ENCODE measurements at places on chromosomes 7 and 10. TPM values are rescaled to one million over a fixed set of nuclear protein-coding genes. Genes with fewer than 3 reads are reported as not detected.

- no peak for DNase-seq
Observed at GRCh38 chr10:4691776-4692175, 134.2 kb upstream of the AKR1E2 start.

GRCh38 chr10:123761038-123761428, 94.9 kb downstream of the GPR26 start:
- no peak for DNase-seq

GRCh38 chr10:3787816-3788215, 2.8 kb upstream of the KLF6 start:
- DNase-seq: no peak

- DNase-seq: no peak
Observed at GRCh38 chr10:44755481-44755880, 155.7 kb upstream of the TMEM72 start.

DNA sequence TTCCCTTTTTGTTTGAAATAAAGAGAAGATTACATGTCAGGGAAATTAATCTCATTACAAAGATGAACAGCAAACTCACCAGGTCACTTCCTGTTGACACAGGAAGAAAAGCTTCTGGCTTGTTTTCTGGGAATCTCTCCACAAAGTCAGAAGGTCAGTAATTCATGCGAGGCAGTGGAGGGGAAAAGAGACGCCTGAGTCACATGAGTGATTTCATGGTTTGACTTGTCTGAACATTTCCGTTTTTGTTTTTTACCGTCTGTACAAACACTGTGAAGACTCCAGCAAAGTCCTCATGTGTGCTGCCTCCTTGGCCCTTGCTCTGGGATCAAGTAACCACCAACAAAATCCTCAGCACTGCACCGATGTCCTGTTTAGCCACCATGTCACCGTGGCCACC, 2.5 kb upstream of the HABP2 start:
- no peak for DNase-seq

DNA sequence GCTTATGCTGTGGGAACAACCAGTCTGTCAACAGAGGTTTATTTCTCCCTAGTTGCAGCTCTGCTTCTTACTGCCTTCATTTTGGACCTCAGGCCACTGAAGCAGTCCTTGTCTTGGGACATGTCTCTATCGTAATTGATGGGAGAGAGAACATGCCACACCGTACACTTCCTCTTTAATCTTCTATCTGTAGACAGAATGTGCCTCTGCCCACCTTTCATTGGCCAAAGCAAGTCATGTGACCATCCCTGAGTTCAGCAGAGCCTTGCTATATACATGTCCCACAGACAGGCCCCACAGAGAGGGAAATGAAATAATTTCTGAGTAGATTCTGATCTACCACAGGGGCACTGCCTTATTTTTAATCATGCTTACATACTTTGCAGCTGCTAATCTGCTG, 98.0 kb downstream of the KCND2 start:
- DNase-seq: no peak

DNA sequence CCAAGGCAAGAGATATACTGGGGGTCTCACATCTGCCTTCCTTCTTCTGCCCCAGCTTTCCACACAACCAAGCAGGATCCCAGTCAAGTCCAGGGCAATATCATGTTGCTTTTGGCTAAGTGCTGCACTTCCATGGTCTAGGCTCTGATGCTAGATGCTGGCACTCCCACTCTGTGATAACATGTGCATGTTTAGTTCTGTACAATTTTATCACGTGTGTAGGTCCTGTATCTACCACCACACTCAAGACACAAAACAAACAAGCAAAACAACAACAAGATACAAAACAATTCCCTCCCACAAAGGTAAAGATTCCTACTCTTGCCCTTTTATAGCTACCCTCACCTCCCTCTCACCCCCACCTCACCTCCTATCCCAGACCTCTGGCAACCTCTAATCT, 105.6 kb upstream of the HABP2 start:
- DNase-seq: no peak

GRCh38 chr7:3649678-3650440, 348.8 kb downstream of the SDK1 start:
- DNase-seq: no peak

DNA sequence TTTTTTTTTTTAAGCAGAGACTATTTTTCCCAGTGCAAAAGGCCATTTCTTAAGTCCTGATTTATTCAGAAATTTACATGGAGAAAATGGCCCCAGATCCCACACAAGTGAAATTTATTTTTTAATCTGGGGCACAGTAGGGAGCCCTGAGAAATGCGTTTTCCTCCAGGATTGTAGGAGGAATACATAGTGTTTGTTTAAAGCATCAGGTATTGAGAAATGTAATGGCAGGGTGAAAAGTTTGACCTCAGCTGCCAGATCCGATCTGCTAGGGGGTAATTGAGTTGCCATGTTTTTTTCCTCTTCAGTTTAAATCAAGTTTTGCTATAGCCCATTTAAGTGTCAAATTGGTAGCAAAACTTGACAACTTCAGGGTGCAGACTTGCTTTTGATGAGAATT, 110.0 kb downstream of the LRMDA start:
- DNase-seq: no peak

DNA sequence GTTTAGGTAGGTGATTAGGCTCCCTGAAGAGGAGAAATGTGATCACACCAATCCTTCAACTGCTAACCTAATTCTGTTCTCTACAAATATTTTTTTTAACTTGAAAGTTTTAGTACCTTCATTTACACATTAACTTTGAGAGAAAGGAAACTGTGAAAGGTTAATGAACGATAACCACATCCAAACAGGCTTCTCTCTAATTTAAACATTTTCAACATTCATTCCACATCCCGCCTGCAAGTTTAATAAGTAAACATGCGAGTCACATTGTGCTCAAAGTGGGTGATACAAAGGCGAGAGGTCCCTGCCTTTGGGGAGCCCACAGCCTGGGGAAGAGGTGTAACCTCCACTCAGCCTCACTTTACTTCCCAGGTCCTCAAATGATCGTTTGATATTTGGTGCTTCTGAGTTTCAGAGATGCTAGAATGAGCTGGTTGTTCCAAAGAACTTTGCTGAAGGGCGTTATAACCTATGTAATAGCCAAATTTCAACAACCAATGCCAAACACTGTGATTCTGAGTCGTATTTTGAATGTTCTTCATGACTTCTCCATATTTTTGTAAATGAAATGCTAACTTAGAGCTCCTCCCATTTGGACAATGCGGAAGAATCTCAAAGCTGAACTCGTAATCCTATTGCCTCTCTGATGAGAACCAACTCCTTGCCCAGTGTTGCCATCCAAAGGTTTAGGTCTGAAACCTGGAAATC, 47.5 kb downstream of the DENND2A start:
- no peak for DNase-seq

DNA sequence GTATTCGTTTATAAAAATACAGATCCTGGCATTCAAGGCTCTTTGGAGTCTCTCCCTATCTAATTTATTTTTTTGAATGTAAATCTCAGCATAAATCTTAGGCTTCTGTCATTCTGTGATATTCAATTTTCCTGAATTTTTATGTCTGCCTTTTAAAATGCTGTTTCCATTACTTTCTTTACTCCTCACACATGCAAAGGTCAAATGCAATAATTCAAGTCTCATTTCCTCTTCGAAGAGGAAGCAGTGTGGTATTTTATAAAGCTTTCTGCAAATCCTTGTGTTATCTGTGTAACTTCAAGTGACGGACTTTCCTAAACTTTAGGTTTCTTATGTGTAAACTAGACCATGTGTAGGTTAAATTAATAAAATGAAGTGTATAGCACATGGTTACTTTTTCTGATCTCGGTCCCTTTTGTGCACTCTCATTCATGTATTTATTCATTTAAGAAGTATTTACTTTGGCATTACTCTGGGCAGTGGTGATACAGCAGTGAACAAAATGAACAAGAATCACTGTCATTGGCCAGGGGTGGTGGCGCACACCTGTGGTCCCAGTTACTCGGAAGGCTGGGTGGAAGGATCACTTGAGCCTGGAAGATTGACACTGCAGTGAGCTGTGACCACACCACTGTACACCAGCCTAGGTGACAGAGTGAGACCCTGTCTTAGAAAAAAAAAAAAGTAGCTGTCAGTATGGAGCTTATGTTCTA, 332.2 kb downstream of the EXOC4 start:
- no peak for DNase-seq

GRCh38 chr10:79947083-79947415, 1.9 kb downstream of the SFTPD start:
- no peak for DNase-seq

DNA sequence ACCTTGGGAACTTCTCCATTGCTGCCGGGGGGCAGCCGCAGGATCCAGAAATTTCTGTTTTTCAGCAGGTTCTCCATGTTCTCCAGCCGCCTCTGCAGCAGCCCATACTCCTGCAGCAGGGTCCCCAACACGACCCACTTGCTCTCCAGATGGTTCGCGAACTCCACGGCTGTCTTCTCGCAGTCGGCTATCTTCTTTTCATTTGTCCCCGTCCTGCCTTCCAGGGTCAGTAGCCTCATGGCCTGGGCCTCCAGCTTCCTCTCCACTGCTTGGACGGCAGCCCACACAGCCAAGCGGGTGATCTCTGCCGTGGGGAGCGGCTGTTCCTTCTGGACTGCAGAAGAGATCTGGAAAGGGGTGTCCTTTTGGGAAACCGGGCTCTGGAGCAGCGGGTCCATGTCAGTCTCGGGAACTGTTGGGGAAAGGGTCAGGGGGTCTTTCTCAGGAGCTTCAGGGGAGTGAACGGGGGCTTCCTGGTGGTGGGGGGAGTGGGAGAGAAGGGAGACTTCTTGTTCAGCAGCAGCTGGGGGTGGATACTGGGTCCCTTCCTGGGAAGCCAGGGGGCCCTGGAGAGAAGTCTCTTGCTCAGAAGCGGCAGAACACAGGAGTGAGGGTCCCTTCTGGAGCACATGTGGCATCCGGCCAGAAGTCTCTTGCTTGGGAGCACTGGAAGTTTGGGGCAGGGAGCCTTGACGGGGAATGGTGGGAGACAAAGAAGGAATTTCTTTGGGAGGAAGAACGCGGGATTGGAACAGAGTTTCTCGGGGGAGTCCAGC, 5.5 kb downstream of the ZNF777 start:
- DNase-seq: no peak

GRCh38 chr7:24401628-24402593, 117.9 kb downstream of the NPY start:
- DNase-seq: no peak

The PYROXD2 gene
- 9.2 TPM for total RNA-seq

The VPS26A gene
- total RNA-seq: 15.5 TPM

The AKR1B15 gene
- not detected for total RNA-seq

The SFTPA1 gene
- total RNA-seq: not detected

The SFRP4 gene
- 0.87 TPM for total RNA-seq
